ENCODE measurements at places on chromosomes 7 and 10. TPM values are rescaled to one million over a fixed set of nuclear protein-coding genes. Genes with fewer than 3 reads are reported as not detected.

Gene HTR7
- not detected for total RNA-seq

- no peak overlapping the region for H3K27ac ChIP-seq
- peaks cover 36% of the 10 kb centered on the region for H3K4me1 ChIP-seq
- no peaks in the 10 kb centered on the region for H3K27me3 ChIP-seq
- no peak overlapping the region for H3K4me3 ChIP-seq
- peaks cover 8% of the 10 kb centered on the region for H3K36me3 ChIP-seq
- DNase-seq = no peak
These were observed 170.9 kb upstream of the INHBA start for GRCh38 chr7:41873741-41874140.

Gene FAM221A
- total RNA-seq = 6.6 TPM

Gene TIMM23
- 110 TPM for total RNA-seq

DNA sequence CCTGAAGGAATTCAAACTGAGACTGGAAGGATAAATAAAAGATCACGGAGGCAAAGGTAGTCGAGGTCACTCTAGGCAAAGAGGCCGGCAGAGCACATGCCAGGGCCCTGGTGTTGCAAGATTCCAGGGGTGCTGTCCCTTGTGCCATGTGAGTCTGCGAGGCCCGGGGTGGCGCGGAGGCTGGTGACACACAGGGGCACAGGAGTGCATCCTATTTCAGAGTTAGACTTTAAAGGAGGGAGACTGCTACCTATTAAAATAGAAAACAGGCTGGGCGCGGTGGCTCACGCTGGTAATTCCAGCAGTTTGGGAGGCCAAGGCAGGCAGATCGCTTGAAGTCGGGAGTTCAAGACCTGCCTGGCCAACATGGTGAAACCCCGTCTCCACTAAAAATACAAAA lies 12.6 kb downstream of the BEND7 start:
- H3K36me3 ChIP-seq = no peaks in the 10 kb centered on the region
- no peak overlapping the region for H3K27ac ChIP-seq
- no peaks in the 10 kb centered on the region for H3K4me1 ChIP-seq
- no peak for DNase-seq
- no peak overlapping the region for H3K4me3 ChIP-seq

Gene PDK4
- total RNA-seq = not detected

GRCh38 chr7:111126987-111127386 lies 36.1 kb downstream of the LRRN3 start:
- no peak for DNase-seq
- H3K4me3 ChIP-seq = no peak overlapping the region
- no peaks in the 10 kb centered on the region for H3K27me3 ChIP-seq

DNA sequence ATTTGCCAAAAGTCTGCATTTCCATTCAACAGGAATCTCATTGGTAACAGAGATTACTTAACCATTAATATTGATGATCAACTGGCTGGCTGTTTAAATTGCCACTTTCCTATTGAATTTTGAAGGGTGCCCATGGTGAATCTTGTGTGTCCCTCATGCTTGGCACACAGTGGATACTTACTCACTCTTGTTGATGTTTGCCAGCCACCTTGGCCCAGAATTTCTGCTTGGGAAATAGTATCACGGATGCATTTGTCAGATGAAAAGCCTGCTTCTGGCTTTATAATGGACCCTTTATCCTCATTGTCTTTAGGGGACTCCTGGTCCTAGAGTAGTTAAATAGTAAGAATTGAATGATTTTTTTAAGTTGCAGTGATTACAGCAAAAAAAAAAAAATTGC lies 52.0 kb downstream of the MMRN2 start:
- H3K27ac ChIP-seq = no peak overlapping the region
- no peaks in the 10 kb centered on the region for H3K4me1 ChIP-seq
- H3K36me3 ChIP-seq = peaks cover 14% of the 10 kb centered on the region
- H3K4me3 ChIP-seq = no peak overlapping the region
- no peaks in the 10 kb centered on the region for H3K27me3 ChIP-seq

Gene SPDYE6
- total RNA-seq = not detected

DNA sequence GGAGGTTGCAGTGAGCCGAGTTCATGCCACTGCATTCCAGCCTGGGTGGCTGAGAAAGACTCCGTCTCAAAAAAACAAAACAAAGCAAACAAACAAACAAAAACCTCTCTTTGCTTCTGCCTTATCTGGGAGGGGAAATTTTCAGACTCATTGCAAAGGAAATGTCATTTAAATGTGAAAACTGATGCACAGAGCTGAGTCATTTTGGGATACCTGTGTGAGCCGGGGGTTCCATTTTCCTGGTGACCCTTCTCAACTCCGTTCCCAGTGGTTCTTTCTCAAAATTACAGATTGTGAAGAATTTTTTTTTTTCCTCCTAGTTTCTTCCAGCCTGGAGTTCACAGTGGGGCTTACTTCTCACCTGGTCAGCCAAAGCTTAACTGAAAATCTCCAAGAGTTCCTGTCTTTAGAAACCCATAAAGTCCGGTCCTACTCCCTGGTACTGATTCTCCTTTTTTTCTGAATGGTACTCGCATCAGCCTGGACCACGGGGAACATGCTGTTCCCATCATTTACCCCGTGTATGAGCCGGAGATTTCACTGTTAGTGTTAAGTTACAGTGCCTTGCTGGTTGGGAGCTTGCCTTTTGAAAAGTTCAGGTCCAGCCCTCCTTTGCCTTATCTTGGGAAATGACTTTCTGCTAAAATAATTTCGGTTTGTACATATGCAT lies 56.9 kb downstream of the RBM20 start:
- no peaks in the 10 kb centered on the region for H3K36me3 ChIP-seq
- no peak overlapping the region for H3K4me3 ChIP-seq
- DNase-seq = no peak
- peaks cover 6% of the 10 kb centered on the region for H3K27me3 ChIP-seq

Gene TAS2R4
- 1.0 TPM for total RNA-seq

DNA sequence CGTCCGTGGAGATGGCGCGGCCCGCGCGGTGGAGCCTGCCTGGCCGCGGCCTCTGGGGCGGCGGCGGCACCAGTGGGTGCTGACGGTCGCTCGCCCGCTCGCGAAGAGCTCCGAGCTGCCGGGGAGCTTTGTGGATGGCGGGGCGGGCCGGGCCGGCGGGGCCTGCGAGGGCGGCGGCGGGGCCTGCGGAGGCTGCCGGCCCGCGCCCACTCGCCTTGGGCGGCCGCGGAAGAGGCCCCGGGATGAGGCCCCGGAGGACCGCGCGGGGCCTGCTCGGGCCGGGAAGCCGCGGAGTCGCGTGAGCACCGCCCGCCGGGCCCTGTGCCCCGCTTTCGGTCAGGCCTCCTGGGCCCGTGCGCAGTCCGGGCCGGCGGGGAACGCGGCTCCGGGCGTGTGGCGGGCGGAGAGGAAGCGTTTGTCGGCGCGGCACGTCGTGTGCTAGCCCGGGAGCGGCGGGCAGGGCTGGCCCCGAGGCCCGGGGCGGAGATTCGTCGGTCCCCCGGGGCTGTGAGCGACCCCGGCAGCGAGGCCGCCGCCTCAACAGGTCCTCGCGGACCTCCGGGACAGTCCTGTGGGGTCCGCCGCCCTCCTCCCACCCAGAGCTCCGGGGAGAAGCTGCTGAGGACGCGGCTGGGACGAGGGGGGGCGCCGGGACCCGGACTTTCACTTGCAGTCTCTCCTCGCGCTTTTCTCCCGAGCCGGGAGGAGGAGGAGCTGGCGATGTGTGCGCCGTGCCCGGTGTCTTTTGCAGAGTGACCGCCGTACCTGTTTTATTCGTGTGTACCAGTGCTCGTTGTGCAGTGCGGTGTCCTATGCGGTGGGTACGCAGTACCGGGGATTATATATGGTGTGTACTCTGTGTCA lies 578 bp downstream of the ZMYND11 start:
- peak overlapping the region; percentile 95 for H3K27ac ChIP-seq
- H3K4me1 ChIP-seq = peaks cover 22% of the 10 kb centered on the region
- DNase-seq = peak; percentile 89
- peaks cover 12% of the 10 kb centered on the region for H3K27me3 ChIP-seq
- peak overlapping the region; percentile 93 for H3K4me3 ChIP-seq

Gene HPS6
- total RNA-seq = 22.7 TPM

DNA sequence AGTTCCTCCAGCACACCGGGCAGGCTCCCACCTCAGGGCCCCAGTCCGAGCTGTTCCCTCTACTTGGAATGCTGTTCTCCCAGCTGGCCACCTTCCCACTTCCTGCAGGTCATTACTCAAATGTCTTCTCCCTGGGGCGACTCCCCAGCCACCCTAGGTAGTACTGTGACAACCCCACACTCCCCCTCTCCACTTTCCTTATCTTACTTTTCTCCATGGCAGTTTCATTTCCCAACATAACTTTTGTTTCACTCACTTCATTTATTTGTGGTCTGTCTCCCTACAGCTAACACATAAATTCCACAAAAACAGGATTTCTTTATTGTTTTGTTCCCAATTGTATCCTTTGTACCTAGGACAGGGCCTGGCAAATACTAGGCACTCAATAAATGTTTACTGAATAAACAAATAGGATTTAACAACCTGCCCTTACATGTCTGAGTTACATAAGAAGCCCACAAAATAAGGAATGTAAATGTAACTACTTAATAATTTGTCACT lies 76.5 kb downstream of the JAZF1 start:
- no peak overlapping the region for H3K27ac ChIP-seq
- no peak for DNase-seq
- no peaks in the 10 kb centered on the region for H3K36me3 ChIP-seq

DNA sequence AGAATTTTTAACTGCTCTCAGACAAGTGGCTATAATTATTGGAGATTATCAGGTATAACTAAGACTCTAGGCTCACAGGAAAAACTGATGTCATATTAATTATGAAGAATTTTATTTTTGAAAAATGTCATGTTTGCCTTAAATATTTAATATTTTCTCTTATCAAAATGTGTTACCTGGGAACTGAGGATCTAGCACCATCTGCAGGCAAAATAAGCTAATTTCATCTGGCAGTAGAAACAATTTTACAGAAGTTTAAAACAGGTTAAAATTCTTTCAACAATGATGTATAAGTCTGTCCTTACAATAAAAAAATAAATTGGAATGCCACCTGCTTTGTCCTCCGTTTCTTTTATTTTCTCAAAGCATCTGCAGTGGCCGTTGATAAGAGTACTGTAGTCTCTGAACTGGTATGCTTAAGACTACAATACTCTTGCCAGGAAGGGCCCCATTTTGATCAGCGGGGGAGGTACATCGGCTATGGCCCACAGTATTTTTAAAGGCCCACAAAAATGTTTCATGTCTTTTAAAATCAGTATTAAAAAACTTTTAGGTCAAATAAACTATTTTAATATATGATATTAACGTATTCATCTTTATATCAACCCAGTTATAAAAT lies 81.3 kb downstream of the VWDE start:
- H3K4me1 ChIP-seq = no peaks in the 10 kb centered on the region
- no peaks in the 10 kb centered on the region for H3K36me3 ChIP-seq
- no peak overlapping the region for H3K4me3 ChIP-seq
- H3K27me3 ChIP-seq = no peaks in the 10 kb centered on the region

GRCh38 chr10:71766717-71767419 lies 6.5 kb downstream of the VSIR start:
- peak overlapping the region; percentile 69 for H3K4me3 ChIP-seq
- peak overlapping the region; percentile 91 for H3K27ac ChIP-seq
- H3K27me3 ChIP-seq = no peaks in the 10 kb centered on the region
- DNase-seq = peak; percentile 74

DNA sequence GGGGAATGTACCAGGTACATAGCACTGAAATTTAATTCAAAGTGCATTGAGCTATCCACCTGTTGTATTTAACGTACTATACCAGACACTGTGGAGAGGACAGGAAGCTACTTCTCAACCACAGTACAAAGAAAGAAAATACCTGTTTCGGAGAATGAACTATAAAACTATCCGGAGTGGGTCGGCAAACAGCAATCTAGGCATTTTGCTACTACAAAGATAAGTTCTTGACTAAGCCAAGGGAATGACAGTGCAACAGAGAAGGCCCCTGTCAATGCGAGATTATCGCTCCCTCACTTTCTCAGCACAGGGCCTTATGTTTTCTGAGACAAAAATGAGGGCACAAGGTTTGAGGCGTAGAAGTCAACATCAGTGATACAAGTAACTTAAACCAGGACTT lies 27.4 kb downstream of the SFMBT2 start:
- no peaks in the 10 kb centered on the region for H3K27me3 ChIP-seq
- H3K27ac ChIP-seq = peak overlapping the region; percentile 14
- H3K4me3 ChIP-seq = no peak overlapping the region
- H3K4me1 ChIP-seq = peaks cover 49% of the 10 kb centered on the region

Gene SPDYE1
- total RNA-seq = not detected

Gene OPN1SW
- total RNA-seq = not detected

Measured in activated CD4-positive, alpha-beta T cell treated with anti-CD3 and anti-CD28 coated beads, Interleukin-2, amount 10 ng/mL, durations not matched to agents 24 days and 14 days (primary cell).